ENCODE measurements at places on chromosomes 2 and 18.

GRCh38 chr2:16718576-16719484 lies 53.2 kb upstream of the CYRIA start:
- DNase-seq: no peak

- no peak for DNase-seq
Measured at GRCh38 chr2:128573531-128573930, 254.9 kb upstream of the HS6ST1 start.

- DNase-seq: no peak
Measured at GRCh38 chr18:31143025-31143424, 19.6 kb downstream of the DSC1 start.

GRCh38 chr2:204566439-204566838 lies 21.2 kb downstream of the PARD3B start:
- no peak for DNase-seq

DNA sequence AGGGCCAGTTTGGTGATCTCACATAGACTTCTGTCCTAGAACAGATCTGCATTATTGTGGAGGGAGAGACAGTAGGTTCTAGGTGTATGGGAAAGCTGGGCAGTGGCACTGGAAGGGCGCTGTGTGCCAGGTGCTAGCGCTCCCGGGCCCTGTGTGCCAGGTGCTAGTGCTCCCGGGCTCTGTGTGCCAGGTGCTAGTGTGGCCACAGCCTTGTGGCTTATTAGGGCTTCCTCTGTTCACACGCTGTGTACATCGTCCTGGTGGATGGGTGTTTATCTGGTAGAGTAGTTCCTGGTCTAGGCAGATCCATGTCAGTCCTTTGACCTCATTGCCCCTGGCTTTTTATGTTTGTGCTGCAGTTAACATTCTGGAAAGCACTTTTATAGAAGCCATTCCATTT lies 263.4 kb downstream of the AGAP1 start:
- no peak for DNase-seq

GRCh38 chr18:79876497-79876896 lies 75.0 kb downstream of the SLC66A2 start:
- DNase-seq: no peak

DNA sequence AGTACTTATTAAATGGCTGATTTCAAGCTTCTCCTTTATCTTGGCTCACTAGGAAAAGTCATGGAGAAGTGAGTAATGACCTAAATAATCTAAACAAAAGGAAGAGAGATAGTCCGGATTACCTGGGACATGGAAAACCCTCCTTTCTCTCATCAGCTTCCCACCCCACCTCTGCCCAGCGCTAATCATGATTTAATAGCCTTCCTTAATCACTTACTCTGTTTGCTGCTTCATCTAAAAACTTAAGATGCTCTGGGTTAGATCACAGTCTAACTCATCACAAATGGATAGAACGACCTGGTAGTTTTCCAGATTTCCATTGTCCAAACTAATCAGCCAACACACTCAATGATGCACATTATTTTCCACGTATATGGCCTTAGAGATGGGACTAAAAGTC lies 87.8 kb upstream of the THOC1 start:
- no peak for DNase-seq

GRCh38 chr2:39437522-39438296 lies 624 bp upstream of the MAP4K3 start:
- DNase-seq: no peak

GRCh38 chr18:63198868-63199742 lies 120.5 kb downstream of the BCL2 start:
- DNase-seq: no peak

- no peak for DNase-seq
Measured at GRCh38 chr2:43408407-43409160, 182.2 kb upstream of the ZFP36L2 start.

- no peak for DNase-seq
Measured at GRCh38 chr2:38605298-38605830, 2.6 kb upstream of the HNRNPLL start.

DNA sequence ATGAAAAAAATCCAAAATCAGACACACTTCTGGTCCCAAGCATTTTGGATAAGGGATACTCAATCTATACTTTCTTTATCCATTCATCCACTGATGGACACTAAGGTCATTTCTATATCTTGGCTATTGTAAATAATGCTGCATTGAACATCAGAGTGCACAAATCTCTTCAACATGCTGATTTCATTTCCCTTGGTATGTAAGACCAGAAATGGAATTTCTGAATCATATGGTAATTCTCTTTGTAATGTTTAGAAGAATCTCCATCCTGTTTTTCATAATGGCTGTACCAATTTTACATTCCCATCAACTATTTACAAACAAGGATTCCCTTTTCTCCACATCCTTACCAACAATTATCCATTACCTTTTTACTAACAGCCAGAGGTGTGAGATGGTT lies 33.7 kb upstream of the MCM6 start:
- DNase-seq: peak; percentile 41

DNA sequence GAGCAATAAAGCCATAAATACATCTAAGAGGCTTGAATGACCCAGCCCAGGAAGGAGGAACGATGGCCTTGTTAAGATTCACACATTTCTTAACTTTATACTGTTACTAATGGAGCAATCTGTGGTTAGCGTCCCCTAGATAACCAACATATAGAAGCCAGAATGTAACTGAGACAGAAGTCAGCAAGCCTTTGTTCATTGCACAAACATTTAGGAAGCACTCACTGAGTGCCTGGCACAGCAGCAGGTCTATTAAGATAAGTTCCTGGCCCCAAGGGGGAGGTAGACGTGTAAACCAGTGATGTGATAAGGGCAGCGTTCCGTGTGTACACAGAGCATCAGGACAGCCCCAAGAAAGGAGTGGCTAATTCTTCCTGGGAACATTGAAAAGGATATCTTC lies 63.6 kb upstream of the ATL2 start:
- no peak for DNase-seq

DNA sequence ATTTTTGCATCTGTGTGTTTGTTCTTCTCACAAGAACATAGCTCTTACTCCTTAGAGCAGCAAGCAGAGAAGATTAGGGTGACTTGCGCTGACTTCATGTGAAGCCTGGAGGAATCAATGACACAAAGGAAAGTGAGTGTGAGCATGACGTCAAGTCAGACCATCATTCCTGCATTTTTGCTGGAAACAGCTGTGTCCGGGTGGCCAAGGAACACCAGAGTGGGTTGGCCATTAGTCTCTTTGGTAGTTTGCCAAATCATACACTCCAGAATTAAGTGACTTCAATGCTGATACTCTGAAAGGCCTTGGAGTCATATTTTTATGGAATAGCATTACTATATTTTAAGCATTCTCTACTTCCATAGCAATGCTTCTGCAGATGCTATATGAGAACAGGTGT lies 597.2 kb downstream of the DCDC2C start:
- DNase-seq: no peak

GRCh38 chr2:217625557-217626169 lies 377.1 kb downstream of the TNS1 start:
- peak; percentile 82 for DNase-seq

DNA sequence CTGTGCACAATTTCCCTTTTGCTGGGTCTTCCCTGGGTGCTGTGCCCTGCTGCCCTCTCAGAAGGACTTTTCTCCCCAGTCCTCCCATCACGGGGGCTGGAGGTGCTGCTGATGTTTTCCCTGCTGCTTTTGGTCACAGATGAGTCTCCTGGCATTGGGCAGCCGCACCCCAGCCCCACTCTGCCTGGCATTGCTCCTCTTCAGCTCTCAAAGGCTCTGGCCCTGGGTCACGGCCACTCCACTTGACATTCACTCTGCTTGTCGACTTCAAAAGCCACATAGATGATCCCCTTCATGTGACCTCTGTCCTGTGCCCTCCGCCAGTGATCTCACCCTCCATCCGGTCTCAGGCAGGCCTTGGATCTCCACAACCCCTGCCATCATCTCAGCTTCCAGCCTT lies 43.6 kb upstream of the IL1RL1 start:
- no peak for DNase-seq

GRCh38 chr2:124623560-124623959 lies 598.5 kb downstream of the CNTNAP5 start:
- no peak for DNase-seq

DNA sequence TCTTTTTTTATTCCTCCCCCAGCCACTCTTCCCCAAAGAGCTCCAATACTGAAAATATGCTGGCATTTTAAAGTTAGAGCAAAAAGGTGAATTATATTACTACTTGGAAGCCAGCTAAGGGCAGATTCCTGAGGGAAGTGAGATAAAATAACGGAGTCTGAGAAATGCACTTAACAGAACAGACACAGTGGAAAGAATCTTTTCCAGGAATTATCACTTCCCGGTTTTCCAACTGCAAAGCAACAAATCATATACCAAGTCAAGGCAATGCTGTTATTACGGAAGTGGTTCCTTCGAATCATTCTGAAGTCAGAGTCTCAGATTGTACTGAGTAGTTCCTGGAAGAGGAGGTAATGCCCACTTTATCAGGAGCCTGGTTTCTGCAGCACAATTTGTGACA lies 435.0 kb upstream of the SPRED2 start:
- no peak for DNase-seq

DNA sequence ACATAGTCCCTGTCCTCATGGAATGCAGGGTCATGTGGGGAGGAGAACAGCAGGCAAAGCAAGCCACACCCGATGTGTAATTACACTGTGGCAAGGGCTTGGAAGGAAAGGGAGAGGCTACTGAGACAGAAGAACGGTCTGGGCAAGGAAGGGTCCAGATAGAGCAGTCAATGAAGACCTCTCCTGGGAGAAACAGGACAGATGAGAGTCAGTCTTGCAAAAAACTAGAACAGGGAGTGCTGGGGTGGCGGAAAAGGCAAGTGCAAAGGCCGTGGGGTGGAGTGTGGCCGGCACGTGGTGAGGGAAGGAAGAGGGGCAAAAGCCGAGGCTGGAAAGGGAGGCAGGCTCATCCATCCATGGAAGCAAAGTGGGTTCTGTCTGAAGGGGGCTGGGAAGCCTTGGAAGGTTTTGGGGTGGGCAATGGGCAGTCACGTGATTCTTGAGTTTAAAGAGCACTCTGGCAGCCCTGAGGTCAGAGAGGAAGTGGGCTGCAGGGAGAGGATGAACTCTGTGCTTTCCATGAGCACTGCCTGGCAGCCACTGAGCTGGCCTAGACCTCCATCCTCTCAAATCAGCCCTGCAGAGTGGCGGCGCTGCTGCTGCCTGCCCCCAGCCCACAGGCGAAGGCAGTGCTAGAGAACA lies 182.2 kb downstream of the INHBB start:
- no peak for DNase-seq

DNA sequence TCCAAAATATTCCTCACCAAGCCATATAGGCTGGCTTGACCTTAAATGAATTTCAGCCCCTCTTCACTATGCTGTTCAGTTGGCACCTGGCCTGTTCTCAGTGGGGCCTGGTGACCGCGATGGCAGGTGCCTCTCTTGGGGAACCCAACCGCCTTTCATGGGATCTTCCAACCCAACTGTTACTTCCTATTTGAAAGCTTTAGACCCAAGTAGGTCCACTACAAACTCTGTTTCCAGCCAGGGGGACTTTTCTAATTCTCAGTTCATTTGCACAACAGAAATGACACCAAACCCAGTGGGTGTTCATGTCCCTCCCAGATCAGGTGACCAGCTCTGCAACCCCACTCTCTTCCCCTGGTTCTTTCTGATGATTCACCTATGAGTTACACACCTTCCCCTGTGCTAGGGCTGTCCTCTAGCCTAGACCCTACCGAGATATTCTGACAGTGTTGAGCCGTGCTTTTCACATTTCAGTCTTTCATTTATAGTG lies 35.6 kb upstream of the NDUFV2 start:
- no peak for DNase-seq

- DNase-seq: no peak
Measured at GRCh38 chr2:139077099-139077737, 297.0 kb upstream of the NXPH2 start.

GRCh38 chr2:61762292-61762691 lies 91.6 kb downstream of the FAM161A start:
- no peak for DNase-seq

DNA sequence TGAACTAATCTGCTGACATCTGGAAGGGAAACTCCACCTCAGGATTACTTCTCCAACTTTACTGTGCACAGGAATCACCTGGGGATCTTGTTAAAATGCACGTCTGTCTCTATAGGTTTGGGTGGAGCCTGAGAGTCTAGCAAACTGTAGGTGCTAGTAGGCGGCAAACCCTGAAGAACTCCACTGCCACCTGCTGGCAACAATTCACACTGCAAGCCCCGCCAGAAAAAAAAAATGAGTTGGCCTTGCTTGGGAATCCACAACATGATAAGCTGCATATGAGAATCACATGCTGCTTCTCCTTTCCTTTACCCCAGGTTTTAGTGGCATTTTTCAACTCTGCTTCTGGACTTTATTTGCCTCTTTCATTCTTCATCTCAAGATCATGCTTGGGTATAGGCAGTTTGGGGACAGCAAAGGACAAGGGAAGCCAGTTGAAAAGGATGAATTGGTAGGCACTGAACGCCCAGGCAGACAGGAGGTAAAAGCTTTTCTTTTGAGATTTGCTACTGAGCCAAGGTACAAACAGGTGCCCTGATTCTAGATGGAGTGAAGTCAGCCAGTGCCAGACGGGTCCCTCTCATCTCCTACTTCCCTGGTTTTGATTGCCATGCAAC lies 88.8 kb downstream of the VIT start:
- DNase-seq: peak; percentile 70

GRCh38 chr18:394987-395362 lies 105.5 kb downstream of the COLEC12 start:
- peak; percentile 94 for DNase-seq

DNA sequence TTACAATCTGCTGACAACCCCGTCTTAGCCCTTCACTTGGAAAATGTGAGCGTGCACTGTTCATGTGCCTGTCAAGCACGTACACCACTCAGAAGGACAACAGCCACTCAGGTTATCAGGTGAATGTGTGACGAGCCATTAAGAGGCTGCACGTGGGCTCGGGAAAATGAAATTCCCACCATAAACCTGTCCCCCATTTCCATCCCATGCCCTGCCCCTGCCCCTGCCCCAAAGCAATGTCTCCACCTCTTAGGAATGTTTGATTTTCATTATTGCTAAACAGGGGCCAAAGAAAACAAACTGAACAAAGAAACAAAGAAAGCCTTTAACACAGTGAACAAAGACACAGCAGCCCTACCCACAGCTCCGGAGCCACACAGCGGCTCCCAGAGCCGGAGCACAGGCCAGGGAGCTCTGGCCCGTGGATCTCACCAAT lies 90.5 kb downstream of the TMEM18 start:
- DNase-seq: no peak

DNA sequence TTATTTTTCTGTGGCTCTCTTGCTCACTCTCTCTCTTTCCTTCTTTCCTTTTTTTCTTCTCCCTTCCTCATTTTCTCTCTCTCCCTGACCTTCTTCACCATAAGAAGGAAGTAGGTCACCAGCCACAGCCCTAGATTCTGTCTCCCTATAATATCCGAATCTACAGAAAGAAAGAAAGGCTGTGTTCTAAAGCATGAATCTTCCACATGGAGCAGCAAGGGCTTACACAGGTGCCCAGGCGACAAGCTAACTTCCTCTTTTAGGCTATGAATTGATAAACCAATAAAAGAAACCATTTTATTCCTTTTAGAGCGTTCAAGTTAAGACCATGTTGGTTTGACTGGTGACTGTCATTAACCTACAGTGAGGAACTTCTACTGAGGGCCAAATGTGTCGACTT lies 49.3 kb downstream of the CACNB4 start:
- no peak for DNase-seq

- peak; percentile 5 for DNase-seq
Measured at GRCh38 chr2:177692783-177693269, 300.3 kb downstream of the AGPS start.

GRCh38 chr2:163717993-163718680 lies 17.7 kb downstream of the FIGN start:
- no peak for DNase-seq

- peak; percentile 27 for DNase-seq
Measured at GRCh38 chr2:159200498-159200897, 86.0 kb downstream of the WDSUB1 start.

GRCh38 chr2:61021228-61021660 lies 3.2 kb upstream of the PUS10 start:
- no peak for DNase-seq
